Endothelial cell of umbilical vein (primary cell): ENCODE measurements at places on chromosomes 1 and 21. TPM values are rescaled to one million over a fixed set of nuclear protein-coding genes. Genes with fewer than 3 reads are reported as not detected.

- DNase-seq, result no peak
Measured at GRCh38 chr1:228185641-228185965, 20.0 kb downstream of the IBA57 start.

GRCh38 chr1:61344696-61345095 is 262.3 kb downstream of the NFIA start:
- DNase-seq, result no peak

GRCh38 chr1:30864681-30865080 is 43.9 kb downstream of the SDC3 start:
- no peak for DNase-seq

DNA sequence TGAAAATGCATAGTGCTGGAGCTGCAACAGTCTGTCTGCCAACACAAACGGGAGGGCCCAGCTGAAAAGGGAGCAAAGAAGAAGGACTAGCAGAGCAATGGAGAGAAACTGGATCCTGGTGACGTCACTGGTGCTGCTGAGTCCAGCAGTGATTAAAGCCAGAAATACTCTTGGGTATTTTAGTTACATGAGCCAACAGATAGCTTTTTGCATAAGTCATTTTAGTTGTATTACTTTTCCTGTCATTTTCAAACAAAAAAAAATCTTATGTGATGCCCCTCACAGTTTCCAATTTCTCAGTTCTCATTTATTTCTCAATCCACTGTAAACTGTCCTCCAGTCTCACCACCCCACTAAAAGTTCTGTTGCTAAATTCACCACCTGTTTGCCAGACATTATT is 38.7 kb upstream of the NEK7 start:
- peak; percentile 24 for DNase-seq

- DNase-seq, result no peak
Measured at GRCh38 chr1:121522061-121522759, 337.4 kb downstream of the SRGAP2C start.

DNA sequence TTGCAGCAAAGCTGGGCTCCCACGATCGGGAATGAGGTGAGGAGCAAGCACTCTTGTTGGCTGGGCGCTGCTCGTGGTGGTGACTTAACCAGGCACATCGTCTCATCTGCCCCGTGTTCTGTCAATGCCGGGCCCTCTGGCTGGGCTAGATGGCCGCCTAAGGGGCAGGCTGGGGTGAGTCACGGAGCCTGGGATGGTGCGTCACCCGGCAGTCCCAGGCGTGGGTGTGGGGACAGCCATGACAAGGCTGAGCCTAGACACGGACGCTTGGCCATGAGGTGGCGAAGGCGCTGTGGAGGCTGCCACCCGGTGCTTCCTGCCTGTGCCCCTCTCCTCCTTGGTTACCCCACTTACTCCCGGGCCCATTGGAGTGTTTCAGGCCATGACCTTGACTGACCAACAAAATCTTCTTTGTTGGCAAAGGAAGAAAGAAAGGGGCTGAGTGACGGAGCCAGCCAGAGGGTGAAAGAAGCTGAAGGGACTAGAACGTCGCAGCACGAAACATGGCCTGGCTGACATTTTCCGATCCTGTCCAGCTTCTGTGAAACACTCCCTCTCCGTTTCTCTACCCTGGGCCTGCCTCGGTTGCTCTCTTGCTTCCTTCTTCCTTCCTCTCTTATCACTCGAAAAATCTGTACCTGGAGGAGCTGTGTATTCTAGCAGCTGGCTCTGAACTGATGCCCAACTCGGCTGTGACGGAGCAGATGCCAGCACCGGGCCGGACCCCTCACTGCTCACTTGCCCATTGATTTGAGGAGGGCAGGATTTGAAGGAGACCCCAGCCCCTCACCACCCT is 596 bp downstream of the CD247 start:
- DNase-seq, result no peak

GRCh38 chr1:91308544-91308943 is 96.1 kb downstream of the HFM1 start:
- no peak for DNase-seq

GRCh38 chr1:162349635-162350330 is 26.9 kb downstream of the SPATA46 start:
- peak; percentile 95 for DNase-seq

DNA sequence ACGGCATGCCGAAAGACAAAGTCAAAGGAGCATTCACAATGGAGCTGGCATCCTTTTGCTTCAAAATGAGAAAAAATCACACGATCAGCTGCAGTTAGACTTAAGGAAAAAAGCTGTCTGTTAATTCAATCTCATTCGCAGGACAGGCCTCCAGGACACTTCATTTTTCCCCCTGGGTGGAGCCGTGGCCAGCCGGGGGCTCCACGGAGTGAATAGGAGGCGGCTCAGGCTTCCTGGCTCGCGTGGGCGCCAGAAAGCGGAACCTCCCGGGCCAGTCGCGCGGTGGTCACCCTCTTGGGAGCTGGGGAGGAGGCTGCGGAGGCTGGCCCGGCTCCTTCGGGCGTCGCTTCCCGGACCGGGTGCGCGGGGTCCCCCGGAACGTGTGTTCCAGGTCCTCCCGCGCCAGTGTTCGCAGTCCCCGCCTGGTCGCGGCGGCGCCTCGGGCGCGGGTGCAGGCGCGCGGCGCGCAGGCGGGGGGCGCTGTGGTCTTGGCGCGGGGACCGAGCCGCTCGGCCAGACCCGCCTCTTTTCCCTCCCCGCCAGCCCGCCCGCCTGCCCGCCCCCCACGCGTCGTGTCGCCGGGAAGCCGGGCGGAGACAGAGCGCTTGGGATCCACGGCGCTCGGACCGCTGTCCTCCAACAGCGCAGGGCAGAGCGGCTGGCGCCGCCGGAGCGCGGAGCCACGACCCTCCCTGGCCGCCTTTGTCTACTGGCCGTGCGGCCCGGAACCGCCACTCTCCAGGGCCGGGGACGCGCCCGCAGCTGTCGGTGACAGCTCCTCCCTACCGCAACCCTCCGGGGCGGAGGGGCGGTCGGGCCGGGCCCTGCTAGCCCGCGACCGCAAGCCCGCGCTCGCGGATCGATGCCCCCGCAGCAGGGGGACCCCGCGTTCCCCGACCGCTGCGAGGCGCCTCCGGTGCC is at the start of gene RHOU:
Gene RHOU (plus strand): TSS at position 599 of the 921 bp plus-strand sequence. CDS start 264 bp downstream, at position 863.
- DNase-seq, result peak; percentile 51

DNA sequence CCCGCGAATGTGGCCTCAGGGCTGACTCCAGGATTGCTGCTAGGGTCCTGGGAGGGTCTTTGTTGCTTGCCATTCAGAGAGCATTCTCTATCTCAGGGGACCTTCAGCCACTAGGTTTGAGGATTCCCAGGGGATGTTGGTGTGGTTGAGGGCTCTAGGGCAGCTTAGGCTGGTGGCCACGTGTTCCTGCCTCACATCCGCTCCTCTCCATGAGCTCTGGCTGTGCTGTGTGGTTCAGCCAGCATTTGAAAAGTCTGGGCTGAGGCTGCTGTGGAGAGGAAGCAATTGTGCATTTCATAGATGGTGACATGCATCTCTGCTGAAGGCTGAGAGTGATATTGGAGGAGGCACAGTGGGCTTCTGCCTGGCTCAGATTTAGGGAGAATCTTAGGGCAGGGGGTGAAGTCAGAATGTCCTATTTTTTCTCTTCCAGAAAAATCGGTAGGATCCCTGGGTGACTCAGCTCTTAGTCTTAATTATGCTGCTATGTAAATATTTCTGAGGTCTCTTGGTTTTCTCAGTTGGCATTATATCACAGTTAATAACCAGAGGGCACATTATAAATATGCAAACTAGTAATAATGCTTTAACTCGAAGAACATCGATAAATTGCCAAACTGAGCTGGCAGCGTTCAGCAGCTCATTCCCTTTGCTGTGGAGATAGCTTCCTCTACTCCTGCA is 182.3 kb downstream of the CAMTA1 start:
- DNase-seq, result no peak

DNA sequence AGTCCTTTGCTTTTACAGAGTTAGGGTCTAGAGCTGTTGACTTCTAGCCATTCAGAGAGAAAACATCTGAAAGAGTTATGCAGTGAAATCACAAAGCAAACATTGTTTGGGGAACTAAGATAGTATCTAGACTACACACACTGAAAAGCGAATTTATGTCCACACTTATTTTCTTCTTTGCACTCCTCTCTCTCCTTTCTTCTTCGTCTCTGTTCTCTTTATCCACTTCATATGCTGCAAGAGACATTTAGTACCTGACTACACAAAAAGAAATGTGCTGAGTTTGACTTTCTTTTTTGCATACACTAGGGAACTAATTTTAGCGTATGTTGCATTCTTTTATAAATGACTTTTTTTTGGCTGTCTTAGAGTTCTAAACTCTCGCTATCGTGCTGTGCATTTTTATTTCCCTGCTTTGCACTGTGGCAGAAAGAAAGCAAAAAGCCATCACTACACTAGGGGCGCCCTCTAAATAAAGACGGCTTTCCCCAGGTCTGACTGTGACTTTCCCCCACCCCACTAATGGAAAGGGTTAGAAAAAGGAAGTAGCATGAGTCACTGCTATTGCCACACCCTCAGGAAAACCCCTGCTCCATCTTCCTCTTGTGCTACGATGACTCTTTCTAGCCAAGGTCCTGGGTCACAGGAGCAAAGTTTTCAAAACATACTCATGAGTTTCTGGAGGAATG is 65.7 kb downstream of the MAP3K7CL start:
- DNase-seq, result peak; percentile 90

Gene IL22RA1
- total RNA-seq, result not detected in 2 replicates

Gene ST6GALNAC5
- total RNA-seq, result not detected in 2 replicates

Gene TFF1
- not detected in 2 replicates for total RNA-seq

Gene HHAT
- total RNA-seq, result 2.4 TPM in 2 replicates
